Transverse colon (tissue), 4 donors: ENCODE measurements at places on chromosomes 1 and 21.

DNA sequence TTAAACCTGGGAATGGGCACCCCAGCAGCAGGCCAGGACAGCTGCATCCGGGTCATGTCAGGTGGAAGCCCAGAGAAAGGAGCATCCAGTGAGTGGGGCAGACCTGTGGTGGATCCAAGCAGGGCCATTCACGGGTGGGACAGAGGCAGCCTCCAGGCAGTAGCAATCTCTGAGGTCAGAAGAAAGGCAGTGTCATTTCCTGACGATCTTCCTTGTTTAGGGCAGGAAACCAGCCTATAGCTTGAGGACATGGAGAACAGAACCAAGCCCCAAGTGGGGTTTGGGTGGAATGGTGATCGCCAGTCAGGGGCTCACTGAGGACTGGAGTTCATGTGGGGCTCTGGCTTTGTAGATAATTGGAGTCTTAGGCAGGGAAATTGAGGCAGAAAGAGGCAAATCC is 209.4 kb downstream of the HIVEP3 start:
- no peak overlapping the region for H3K27ac ChIP-seq
- no peak for DNase-seq
- no peaks in the 10 kb centered on the region for H3K4me1 ChIP-seq
- H3K36me3 ChIP-seq = no peaks in the 10 kb centered on the region
- no peak overlapping the region for H3K4me3 ChIP-seq

- H3K27ac ChIP-seq = no peak overlapping the region
- H3K4me1 ChIP-seq = no peaks in the 10 kb centered on the region
- no peak for DNase-seq
- no peak overlapping the region for H3K4me3 ChIP-seq
Measured at GRCh38 chr1:221643404-221644144, 98.3 kb downstream of the DUSP10 start.

GRCh38 chr1:236172041-236172579 is 29.8 kb downstream of the GPR137B start:
- H3K27ac ChIP-seq = no peak overlapping the region
- H3K27me3 ChIP-seq = no peaks in the 10 kb centered on the region
- no peaks in the 10 kb centered on the region for H3K36me3 ChIP-seq

- H3K27ac ChIP-seq = peak overlapping the region; percentile 88
- peaks cover 3% of the 10 kb centered on the region for H3K27me3 ChIP-seq
- H3K4me1 ChIP-seq = peaks cover 3% of the 10 kb centered on the region
Measured at GRCh38 chr21:32613436-32614043, 1.4 kb upstream of the CFAP298 start.
